Suppressor macrophage treated with lipopolysaccharide for 4 hours (primary cell): ENCODE measurements at places on chromosomes 3 and 15.

DNA sequence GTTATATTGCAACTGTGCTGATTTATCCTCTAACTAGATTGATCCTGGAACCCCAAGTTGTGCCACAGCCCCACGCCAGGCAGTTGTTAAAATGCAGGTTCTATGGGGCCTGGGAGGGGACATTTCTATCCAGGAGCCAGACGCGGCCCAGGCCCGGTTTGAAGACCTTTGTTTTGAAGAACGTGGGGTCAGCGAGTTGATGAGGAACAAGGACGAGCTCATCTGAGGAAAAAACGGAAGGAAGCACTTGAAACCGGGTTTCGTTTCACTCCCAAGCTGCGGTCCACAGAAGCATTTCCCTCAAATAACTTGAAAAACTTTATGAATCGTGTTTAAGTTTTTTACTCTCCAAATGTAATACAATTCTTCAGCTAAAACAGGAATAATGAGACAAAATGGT lies 76.4 kb downstream of the CHSY1 start:
- peak; percentile 84 for DNase-seq

GRCh38 chr15:93467337-93467736 lies 378.3 kb upstream of the RGMA start:
- DNase-seq = no peak

- DNase-seq = no peak
Measured at GRCh38 chr3:138688871-138689299, 80.3 kb downstream of the FAIM start.

DNA sequence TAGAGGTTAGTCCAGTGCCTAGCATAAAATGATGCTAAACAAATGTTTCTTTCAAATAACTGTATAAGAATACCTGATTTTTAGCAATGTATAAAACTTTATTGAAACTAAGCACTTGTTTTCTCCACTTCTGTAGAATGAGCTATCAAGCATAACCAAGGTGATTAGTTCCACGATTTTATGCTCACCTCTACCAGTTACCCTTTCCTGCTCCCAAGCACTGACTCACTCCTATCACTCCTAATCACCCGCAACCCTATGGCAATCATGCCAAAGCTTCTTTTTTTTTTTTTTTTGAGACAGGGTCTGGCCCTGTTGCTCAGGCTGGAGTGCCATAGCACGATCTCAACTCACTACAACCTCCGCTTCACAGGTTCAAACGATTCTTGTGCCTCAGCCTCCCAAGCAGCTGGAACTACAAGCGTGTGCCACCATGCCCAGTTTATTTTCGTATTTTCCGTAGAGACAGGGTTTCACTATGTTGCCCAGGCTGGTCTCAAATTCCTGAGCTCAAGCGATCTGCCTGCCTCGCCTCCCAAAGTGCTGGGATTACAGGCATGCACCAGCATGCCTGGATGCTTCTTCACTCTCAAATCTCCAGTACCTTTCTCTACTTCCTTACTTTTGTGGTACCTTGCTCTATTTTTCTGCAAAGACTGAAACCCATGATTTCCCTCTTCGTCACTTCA lies 3.9 kb downstream of the HSPBAP1 start:
- DNase-seq = no peak

GRCh38 chr3:58104151-58104550 lies 95.9 kb downstream of the FLNB start:
- DNase-seq = no peak

GRCh38 chr3:194711286-194711685 lies 25.6 kb downstream of the FAM43A start:
- DNase-seq = no peak

GRCh38 chr3:72213296-72214065 lies 428.5 kb upstream of the PROK2 start:
- peak; percentile 41 for DNase-seq

DNA sequence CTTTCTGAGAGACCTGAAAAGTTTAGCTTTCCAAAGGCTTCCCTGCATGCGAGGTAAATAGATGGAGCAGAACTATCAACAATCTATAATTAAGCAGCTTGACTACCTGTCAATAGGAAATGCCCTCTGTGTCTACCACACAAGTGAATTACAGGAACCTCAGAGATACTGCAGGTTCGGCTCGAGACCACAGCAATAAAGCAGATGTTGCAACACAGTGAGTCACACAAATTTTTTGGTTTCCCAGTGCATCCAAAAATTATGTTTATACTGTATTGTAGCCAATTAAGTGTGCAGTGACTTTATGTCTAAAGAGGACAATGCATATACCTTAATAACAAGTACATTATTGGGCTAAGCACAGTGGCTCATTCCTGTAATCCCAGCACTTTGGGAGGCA lies 252.0 kb downstream of the UBE2E2 start:
- peak; percentile 24 for DNase-seq

DNA sequence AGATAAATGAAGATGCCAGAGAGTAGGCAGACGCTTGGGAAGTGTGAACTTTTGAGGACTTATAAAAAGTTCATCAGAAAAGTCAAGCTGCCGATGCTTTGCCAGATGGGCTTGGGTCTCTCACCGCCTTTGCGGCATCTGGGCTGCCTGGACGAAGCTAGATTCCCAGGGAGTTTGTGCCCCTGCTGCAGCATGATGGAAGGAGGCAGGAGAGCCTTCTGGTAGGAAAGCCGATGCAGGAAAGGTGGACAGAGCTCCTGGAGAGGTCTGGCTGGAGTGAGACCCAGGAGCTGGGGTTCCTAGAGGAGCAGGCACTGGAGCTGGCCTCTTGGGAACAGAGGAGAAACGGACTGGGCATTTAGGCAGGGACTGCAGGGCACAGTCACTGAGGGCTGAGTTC lies 51.9 kb upstream of the ATP2B2 start:
- no peak for DNase-seq

- DNase-seq = peak; percentile 58
Measured at GRCh38 chr15:52417521-52417920, 111.2 kb downstream of the MYO5A start.

DNA sequence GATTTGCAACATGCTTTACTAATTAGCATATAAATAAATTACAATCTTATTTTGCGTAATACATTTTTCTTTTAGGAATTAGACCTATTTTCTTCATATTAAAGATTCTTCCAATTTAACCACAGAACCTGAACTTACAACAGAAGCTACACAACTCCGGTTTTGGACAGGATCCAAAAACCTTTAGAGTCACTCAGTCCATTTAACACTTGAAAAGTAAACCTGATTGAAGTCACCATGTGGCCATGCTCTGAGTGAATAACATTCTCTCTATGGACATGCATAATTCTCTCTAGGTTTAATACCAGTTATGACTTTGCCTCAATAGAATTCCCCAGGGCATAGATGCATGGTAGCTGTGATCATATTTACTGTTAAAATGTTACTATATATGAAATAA lies 751.0 kb downstream of the VGLL3 start:
- DNase-seq = no peak

GRCh38 chr15:48940508-48940907 lies 23.2 kb downstream of the SHC4 start:
- DNase-seq = no peak

GRCh38 chr3:143795874-143796273 lies 52.4 kb downstream of the SLC9A9 start:
- DNase-seq = no peak
